ENCODE measurements at places on chromosomes 16 and 17.

- no peak for DNase-seq
Observed at GRCh38 chr17:81285894-81286293, 9.2 kb downstream of the SLC38A10 start.

DNA sequence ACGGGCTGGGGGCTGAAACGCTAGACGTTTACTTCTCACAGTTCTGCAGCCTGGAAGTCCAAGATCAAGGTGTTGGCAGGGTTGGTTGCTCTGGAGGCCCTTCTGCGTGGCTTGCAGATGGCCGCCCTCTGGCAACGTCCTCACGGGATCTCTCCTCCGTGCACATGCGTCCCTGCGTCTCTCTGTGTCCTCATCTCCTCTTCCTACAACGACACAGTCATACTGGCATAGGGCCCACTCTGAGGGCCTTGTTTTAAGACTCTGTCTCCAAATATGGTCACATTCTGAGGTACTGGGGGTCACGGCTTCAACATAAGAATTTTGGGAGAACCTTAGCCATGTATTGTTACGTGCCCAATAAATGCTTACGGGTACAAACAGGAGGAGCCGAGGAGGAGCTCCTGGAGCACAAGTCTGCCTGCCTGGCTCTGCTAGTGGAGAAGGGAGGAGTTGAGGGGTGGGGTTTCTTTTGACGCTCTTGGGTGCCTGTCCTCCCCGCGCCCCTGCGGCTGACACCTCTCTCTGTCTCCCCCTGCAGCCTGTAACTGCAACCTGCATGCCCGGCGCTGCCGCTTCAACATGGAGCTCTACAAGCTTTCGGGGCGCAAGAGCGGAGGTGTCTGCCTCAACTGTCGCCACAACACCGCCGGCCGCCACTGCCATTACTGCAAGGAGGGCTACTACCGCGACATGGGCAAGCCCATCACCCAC lies 141.1 kb downstream of the NTN1 start:
- DNase-seq = no peak

- DNase-seq = no peak
Observed at GRCh38 chr17:57385975-57386374, 129.7 kb downstream of the MSI2 start.

GRCh38 chr17:36117505-36118382 lies 14.1 kb downstream of the CCL4 start:
- no peak for DNase-seq

- no peak for DNase-seq
Observed at GRCh38 chr17:55157165-55157564, 107.6 kb upstream of the HLF start.

DNA sequence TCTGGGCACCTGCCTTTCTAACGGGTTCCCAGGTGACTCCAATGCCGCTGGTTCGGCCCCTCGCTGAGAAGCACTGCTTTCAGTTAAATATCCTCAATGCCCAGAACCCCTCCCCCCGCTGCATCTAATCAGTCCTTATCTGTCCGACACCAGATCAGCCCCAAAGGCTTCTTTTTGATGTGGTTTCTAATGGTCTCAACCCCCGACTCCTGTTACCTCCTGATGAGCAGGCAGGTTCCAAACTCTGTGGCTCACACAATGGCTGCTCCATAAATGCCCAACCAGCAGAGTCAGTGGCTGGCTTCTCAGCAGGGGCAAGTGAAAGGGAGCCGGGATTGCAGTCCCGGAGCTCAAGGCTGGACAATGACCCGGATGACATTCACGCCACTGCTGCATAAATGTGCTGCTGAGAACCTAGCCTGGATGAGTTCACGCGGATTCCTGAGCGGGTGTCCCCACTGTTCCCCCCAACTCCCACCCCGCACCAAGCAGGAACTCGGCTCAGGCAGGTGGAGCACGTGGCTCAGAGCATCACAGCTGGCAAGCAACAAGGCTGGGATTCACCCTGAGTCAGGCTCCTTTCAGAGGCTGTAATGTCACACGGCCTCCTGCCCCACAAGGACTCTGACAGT lies 1.0 kb upstream of the SLC38A8 start:
- no peak for DNase-seq

DNA sequence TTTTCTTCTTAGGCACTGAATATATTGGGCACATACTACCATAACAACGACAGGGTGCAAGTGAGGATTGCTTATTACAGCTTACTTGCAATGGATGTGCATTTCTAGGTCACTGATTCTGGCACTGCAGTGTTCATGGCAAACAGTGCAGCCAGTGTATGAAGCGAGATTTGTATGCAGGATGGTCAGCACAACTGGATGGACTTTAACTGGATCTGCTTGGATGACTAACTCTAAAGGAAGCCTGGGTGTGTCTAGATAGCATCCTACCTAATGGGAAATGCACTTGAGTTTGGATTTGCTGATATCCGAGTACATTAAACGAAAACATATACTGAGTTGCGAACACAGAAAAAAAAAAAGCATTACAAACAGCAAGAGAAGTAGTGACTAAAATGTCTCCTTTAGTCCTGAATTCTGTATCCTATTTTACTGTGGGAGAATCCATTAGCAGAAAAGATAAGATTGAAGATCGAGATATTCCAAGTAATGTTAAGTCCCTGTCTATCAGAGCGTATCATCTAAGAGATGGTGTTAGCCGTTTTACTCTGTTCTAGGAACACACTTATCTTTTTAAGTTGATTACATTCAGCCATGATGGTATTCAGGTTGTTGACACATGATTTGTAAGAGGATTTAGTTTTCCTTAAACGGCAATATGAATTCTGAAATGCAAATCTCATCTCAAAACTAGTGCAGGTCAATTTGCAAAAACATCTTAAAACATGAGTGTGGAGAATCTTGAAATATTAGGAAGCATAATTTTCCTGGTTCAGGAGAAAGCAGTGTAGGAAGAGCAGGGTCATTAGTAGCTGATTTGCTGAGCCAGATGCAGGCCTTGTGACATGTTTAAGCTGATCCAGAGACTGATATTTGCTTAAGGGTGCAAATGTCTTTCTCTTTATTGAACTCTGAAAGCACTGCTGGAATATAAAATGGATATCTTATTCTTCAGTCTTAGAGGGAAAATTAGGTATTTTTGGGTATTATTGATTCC lies 142.6 kb upstream of the CPHXL start:
- DNase-seq = no peak

- DNase-seq = no peak
Observed at GRCh38 chr16:20903899-20904506, 3.4 kb downstream of the LYRM1 start.

DNA sequence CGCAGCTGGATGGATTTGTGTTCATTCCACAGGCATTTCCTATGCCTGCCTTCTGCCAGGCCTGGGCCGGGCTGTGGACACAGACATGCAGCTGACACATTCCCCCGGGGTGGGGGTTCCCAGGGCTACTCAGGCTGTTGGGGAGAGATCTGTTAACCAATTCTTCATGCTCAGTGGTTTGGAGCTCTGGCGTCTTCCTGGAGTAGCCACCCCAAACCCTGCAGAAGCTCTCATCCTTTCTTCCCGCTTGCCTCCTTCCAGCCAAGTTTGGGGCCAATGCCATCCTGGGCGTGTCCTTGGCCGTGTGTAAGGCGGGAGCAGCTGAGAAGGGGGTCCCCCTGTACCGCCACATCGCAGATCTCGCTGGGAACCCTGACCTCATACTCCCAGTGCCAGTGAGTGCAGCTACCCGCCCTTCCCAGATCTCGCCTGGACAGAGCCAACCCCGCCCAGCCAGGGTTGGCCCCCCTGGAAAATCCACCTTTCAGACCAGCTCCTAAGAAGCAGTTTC lies 2.6 kb downstream of the ENO3 start:
- no peak for DNase-seq

GRCh38 chr17:51005768-51006167 lies 114.9 kb downstream of the SPAG9 start:
- DNase-seq = no peak

DNA sequence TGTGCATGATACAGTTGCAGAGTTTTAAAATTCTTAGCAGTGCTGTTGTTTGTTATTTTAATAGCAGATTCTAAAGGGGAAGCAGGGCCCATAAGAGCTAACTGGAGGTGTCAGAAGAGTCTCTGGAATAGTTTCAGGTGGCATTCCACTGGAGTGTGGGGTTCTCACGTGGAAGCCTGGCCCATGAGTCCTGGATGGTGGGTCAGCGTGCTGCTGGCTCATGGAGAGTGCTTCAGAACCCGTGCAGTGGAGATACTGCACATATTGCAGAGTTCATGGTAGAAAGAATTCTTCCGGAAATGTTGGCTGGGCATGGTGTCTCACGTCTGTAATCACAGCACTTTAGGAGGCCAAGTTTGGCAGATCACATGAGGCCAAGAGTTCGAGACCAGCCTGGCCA lies 43.9 kb downstream of the B9D1 start:
- DNase-seq = no peak

DNA sequence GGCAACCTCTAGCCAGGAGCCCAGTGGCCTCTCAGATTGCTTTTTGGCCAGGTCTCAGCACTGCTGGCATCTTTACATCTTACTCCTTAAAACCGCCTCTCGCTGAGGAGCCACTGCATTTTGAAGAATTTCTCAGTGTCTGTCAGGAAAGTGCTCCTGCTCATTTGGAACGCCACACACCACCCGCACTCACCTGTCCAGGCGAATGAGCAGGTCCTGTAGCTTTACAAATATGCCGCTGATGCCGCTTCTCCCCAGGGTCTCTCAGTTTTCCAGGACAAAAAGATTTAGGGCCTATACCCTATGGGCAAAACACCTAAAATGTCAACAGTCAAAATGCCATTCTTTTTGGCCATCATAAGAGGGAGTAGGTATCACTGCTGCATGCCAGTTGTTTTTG lies 22.1 kb downstream of the CYB561 start:
- DNase-seq = no peak

- no peak for DNase-seq
Observed at GRCh38 chr17:21119919-21120249, 6.9 kb upstream of the DHRS7B start.

GRCh38 chr16:79008036-79008868 lies 592.3 kb downstream of the MAF start:
- no peak for DNase-seq

DNA sequence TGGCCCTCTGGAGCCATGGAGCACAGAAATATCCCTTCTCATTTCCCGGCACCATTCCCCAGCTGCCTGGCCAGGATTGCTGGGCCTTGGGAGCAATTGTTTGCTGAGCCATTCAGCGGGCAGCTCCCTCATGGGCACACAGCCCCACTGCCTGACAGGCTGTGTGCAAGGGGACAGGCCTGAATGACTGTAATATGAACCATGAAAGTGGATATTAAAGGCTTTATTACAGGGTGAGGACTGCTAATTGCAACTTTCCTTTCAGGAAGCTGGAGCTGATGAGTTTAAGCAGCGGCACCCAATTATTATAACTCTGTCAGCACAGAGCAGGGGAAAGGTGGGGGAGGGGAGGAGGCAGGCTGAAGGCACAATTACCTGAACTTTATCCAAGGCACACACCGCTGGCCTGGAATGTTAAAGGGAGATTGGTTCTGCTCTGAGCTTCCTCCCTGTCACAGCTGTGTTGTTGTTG lies 159.8 kb upstream of the SDK2 start:
- no peak for DNase-seq

DNA sequence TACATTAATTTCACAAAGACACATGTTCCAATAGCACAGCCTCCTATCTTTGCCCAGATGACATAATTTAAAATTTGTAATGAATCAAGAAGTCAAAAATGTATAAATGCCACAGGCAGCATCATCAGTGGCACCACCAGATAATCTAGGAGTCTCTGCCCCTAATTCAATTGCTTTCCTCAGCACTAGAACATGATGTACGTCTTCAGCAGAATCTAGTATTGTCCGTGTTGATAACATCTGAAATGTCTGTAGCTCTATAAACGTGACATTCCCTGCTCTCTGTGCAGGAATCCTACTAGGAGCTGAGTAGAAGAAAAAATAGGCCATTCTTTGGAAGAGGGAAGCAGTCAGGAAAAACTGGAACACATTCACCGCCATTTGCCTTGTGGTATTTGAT lies 21.4 kb upstream of the SLC38A8 start:
- no peak for DNase-seq

GRCh38 chr17:5364156-5364555 lies 55.3 kb downstream of the NUP88 start:
- no peak for DNase-seq

Data from gastrocnemius medialis (tissue), 4 donors.